Dorsolateral prefrontal cortex (tissue), 122 donors: ENCODE measurements at places on chromosomes 11 and 22. TPM values are rescaled to one million over a fixed set of nuclear protein-coding genes. Genes with fewer than 3 reads are reported as not detected.

GRCh38 chr11:118334745-118335144, 7.8 kb downstream of the CD3D start:
- no peak for DNase-seq

GRCh38 chr11:6757373-6757967, 14.3 kb downstream of the OR2AG2 start:
- peak; percentile 47 for DNase-seq

Gene CARD16
- total RNA-seq: 4.0 TPM

- no peak for DNase-seq
These were observed 239.2 kb upstream of the TBCEL start for GRCh38 chr11:120784566-120785251.

Gene FOLR2
- total RNA-seq: 3.8 TPM

Gene ELF5
- not detected for total RNA-seq

Gene OR8D1
- not detected for total RNA-seq

Gene RAB38
- total RNA-seq: 0.48 TPM

DNA sequence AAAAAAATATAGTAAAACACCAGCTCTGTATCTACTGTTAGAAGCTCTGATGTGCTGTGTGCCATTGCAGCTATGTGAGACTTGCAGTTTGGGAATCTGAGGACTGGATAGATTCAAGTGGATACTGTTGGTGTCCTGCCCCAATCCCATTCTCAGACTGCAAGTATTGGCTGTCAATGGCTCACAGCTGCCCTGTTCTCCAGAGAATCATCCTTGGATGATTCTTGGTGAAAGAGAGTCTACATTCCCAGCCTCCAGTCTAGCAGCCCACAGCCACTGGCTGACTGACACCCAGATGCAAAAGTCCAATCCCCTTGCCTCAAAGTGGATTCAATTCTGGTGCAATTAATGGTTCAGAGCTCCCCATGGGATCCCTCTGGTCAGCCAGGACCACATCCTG, 206.1 kb upstream of the MTNR1B start:
- no peak for DNase-seq

Gene MRGPRF
- total RNA-seq: 3.4 TPM

- DNase-seq: no peak
These were observed 20.5 kb downstream of the TRMU start for GRCh38 chr22:46355996-46356471.

Gene KDM4E
- total RNA-seq: not detected

DNA sequence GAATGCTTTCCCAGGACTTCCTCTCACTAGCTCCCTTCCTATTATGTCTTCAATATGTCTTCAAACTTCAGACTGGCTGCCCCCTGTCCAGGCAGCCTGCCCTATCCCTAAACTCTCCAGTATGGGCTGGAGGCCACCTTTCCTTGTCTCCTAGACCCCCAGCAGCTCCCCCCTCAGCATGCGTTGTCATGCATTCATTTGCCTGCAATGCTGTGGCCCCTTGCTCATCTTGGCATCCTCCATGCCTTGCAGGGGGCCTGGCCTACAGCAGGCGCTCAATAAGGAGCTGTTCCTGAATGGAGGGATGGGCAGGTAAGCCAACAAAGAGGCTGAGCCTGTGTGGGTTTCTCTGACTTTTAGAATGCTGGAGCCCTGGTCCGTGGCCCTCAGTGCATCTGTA, 16.4 kb upstream of the ARAP1 start:
- no peak for DNase-seq

- DNase-seq: no peak
These were observed 89.6 kb downstream of the ISX start for GRCh38 chr22:35155403-35156025.

Gene MIAT
- 323 TPM for total RNA-seq

Gene HBG2
- total RNA-seq: not detected

- DNase-seq: no peak
These were observed 52.4 kb downstream of the SYTL2 start for GRCh38 chr11:85758480-85759039.

GRCh38 chr11:118933486-118933885, 7.8 kb upstream of the BCL9L start:
- DNase-seq: no peak

Gene BUD13
- total RNA-seq: 13.5 TPM

Gene ART1
- total RNA-seq: not detected

GRCh38 chr11:692824-693414, 2.1 kb downstream of the DEAF1 start:
- no peak for DNase-seq

DNA sequence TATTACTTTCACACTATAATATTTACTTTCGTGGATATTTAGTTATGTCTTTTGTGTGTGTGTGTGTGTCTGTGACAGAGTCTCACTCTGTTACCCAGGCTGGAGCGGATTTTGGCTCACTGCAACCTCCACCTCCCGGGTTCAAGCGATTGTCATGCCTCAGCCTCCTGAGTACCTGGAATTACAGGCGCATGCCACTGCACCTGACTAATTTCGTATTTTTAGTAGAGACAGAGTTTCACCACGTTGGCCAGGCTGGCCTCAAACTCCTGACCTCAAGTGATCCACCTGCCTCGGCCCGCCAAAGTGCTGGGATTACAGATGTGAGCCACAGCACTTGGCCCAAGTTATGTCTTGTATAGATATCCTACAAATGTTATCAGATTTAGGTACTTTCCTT, 9.9 kb downstream of the PISD start:
- no peak for DNase-seq

Gene NCAM1
- 478 TPM for total RNA-seq

Gene LGALS1
- 235 TPM for total RNA-seq

GRCh38 chr11:134041791-134042696, 26.8 kb upstream of the JAM3 start:
- DNase-seq: no peak

Gene CXCR5
- total RNA-seq: not detected

Gene BIRC3
- 5.9 TPM for total RNA-seq

Gene TUBA8
- 50.7 TPM for total RNA-seq

Gene MS4A12
- total RNA-seq: not detected

- no peak for DNase-seq
These were observed 160.5 kb upstream of the TBCEL start for GRCh38 chr11:120863359-120863758.

Gene APOBEC3G
- total RNA-seq: 3.3 TPM

GRCh38 chr22:42937164-42937843, 77.6 kb downstream of the PACSIN2 start:
- DNase-seq: no peak

Gene TRPM5
- not detected for total RNA-seq

DNA sequence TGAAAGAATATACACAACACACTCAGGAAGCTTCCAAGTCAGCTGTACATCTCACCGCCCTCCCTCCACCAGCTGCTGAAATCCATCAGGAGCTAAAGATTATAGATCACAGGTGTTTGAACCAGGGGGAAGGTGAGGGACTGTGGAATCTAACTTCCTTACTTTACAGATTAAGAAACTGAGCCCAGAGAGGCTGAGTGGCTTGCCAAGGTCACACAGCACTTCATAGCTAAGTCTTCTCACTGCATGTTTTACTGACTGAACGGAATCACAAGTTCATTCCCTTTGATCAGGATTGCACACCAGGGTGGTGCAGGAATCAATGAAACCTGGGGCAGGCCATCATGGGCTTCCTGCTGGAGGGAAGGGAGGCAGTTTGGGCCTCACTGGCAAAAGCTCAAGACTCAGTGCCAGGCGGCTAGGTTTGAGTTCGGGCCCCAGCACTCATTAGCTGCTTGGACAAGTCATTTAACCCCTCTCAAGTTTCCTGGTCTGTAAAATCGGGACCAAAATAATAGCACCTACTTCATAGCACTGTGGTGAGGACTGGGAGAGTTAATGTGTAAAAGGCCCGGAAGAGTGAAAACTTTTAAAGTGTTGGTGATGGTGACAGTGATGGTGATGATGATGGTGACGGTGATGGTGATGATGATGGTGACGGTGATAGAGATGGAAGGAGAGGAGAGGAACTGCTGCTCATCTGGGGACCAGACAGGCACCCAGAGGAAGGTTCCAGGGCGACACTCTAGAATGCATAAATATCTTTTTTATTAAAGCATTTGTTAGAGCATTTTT, 8.2 kb downstream of the CD5 start:
- no peak for DNase-seq

- no peak for DNase-seq
These were observed 390.6 kb upstream of the B3GAT1 start for GRCh38 chr11:134802598-134802997.

GRCh38 chr11:112651386-112651785, 309.8 kb upstream of the NCAM1 start:
- DNase-seq: no peak

GRCh38 chr22:35985371-35985770, 43.3 kb downstream of the RBFOX2 start:
- no peak for DNase-seq

DNA sequence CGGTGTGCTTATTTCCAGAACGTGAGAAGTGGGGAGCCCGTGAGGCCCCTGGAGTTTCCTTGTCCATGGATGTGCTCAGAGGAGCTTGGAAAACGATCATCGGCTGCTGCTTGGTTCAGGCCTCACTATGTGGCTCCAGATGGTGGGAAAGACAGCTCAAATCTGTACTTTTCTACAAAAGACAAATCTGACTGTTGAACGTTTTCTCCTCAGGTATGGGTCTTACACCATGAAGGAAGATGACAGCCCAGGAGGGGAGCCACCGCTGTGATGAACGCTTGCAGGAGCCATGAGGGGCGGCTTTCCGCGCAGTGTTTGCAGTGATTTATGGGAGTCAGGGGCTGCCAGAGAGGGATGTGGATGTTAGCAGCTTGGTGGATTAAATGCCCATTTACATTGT, 109.4 kb upstream of the E2F8 start:
- no peak for DNase-seq

- no peak for DNase-seq
These were observed 246.0 kb downstream of the CADM1 start for GRCh38 chr11:115258216-115258615.

DNA sequence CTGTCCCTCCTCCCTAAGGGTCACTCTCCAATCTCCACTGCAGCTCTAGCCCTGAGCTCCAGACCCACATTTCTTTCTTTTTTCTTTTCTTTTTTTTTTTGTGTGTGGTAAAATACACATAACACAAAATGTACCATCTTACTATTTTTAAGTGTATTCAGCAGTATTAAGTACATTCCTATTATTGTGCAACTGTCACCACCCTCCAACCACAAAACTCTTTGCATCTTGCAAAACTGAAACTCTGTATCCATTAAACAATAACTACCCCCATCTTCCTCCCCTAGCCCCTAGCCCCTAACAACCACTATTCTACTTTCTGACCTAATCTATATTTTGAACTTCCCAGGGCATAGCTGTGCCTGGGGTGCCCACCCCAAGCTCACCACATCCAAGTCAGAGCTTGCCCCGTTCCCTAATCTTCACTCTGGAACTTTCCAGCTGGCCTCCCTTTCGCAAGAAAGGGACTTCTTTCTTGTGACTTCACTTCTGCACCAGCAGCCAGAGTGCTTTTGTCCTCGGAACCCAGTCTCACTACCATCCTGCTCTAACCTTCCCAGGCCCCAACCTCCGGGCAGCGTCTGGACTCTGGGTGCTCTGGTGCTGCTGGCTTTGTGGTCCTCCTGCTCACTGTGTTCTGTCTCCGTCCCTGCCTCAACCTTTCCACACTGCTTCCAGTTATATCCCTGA, 30.7 kb downstream of the PARVG start:
- DNase-seq: no peak

GRCh38 chr22:49827853-49828598, at the start of gene BRD1:
TSS of gene BRD1 (minus strand) at chr22:49827873. CDS start at chr22:49824317, 3,556 bp downstream.
- peak; percentile 75 for DNase-seq

DNA sequence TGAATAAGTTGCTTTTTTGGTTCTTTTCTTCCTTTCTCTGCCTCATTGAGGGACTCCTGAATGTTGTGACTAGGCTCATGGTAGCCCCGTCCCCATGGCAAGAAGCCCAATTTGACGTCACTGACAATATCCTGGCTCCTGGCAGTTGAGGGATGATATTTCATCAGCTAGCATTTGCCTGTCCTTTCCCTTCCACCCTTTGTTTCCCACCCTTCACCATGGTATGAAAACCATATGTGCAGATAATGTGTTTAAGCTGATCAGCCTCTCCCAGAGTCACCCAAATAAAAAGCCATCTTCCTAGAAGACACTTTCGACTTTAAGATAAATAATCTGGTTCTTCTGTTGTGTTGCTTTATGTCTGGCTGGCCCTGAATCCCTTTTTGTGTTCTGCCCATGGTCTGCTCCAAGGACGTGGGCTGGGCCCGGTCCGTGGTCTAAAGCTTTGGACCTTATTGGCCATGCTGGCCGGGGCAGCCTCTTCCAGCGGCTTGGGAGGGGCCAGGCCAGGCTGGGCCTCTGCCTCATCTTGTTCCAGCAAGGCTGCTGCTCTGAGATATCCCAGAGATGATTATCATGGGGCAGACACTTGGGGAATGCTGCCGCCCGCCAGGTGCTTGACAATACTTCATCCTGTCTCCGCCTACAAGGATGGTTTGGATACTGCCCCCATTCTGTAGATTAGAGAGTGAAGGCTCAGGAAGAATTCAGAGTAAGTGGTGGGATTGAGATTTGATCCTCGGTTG, 5.1 kb downstream of the TSPAN18 start:
- DNase-seq: no peak

Gene OR52A1
- not detected for total RNA-seq

GRCh38 chr11:68532727-68533369, 72.3 kb downstream of the PPP6R3 start:
- DNase-seq: no peak

DNA sequence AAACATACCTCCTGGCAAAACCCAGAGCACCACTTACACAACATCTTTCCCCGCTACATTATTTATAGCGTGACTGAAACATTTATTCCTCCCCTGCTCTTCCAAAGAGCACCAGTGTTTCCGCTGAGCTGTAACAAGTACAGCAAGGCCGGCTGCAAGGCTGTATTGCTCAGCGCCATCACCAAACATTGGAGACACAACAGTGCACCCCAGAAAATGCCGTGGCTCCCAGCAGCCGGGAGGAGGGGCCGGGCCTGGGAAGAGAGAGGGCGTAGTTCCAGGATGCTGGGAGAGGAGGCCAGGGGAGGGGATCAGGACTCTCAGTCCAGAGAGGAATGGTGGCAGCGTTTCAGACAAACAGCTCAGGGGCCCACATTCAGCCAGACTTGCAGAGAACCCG, 133.2 kb downstream of the DSCAML1 start:
- DNase-seq: peak; percentile 76

DNA sequence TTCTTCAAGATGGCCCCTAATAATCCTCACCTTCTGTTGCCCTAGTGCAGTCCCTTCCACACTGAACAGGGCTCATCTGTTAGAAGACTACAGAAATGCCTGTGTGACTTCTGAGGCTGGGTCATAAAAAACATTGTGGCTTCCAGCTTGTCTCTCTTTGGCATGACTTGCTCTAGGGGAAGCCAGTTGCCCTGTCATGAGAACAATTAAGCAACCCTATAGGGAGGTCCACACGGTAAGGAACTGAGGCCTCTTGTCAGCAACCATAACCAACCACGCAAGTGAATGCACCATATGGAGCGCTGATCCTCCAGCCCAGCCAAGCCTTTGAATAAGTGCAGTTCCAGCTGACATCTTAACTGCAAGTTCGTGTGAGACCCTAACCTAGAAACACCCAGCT, 2.6 kb downstream of the LIPT2 start:
- no peak for DNase-seq
